ENCODE measurements at places on chromosomes 3 and 15.

GRCh38 chr3:59545374-59545773, 495.5 kb upstream of the CFAP20DC start:
- no peak for DNase-seq

DNA sequence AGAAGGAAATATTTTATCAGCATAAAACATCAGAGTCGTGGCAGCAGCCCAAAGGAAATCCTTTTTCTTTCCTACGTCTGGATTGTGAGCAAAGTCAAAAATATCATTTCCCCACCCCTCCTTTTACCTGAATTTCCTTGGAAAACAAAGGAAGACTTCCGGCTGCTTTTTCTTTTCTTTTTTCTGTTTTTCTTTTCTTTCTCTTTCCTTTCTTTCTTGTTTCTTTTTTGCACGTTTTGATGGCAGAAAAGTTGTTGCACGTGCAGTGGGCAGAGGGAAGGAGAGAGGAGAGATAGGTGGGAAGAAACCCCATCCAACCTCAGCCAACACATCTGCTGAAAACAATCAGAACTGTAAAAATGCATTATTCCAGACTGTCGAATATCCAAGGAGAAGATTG, 544 bp upstream of the MYO1E start:
- no peak for DNase-seq

DNA sequence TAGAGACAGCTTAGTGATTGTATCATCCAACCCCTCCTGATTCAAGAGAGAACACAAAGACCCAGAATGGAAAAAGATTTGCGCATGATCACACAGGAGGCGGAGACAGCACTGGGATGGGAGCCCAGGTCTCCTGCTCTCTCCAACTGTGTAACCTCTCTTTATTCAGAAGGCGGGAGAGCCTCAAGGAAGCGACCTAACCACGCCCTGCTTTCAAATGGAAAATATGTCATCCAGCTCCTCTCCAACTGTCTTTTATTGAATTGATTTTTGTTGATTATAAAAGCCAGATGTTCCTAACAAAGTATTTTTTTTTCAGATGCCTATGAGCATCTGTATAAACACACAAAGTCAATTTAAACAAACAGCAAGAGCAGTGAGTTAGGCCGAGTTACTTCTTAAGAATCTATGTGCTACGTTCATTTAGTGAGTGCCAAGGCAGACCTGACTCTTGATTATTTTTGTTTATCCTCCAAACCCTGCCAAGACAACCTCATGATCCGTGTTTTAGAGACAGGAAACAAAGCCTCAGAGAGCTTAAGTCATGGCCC, 74.5 kb downstream of the BFSP2 start:
- no peak for DNase-seq

- no peak for DNase-seq
Observed at GRCh38 chr3:193187070-193187722, 53.8 kb upstream of the PLAAT1 start.

GRCh38 chr15:58437531-58438105, 5.8 kb downstream of the LIPC start:
- no peak for DNase-seq

- no peak for DNase-seq
Observed at GRCh38 chr3:153080778-153081240, 81.2 kb upstream of the RAP2B start.

- no peak for DNase-seq
Observed at GRCh38 chr3:64455351-64455750, 230.1 kb upstream of the PRICKLE2 start.

- DNase-seq: no peak
Observed at GRCh38 chr3:163863146-163863545, 1215.2 kb downstream of the SI start.

- DNase-seq: no peak
Observed at GRCh38 chr15:70652341-70652740, 111.0 kb downstream of the UACA start.

DNA sequence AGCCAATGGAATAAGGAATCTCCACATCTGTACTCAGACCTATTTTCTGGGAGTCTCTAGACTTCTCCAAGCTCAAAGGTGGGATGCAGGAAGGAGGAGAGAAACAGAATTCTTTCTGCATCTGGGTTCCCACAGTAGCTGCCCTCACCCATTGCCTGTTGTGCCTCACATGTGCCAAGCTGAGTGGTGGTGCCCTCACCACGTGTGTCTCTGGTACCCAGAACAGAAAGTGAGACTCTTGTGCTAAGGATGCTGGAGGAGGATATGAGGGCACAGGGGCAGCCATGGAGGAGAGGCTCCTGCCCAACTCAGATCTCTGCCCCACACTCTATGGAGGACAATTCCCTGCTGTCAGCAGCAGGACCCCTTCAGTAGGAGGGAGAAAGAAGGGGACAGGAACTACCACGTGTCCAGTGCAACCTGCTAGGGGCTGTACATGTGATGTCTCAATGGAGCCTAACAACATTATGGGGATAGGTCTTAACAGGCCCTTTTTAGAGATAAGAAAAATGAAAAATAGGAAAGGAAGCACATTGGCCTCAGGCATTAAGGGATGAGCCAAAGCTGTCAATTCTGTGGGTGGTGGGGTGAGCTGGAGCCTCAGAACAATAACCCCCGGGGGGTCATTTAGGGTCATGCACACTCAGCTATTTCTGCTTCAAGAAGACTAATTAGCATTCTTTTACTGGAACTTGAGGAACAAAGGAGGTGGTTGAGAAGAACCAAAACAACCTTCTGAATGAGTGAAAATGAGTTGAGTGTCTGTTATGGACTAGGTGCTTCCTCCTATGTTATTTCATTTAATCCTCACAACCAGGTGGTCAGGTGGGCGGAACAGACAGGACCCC, 16.3 kb upstream of the NOX5 start:
- DNase-seq: no peak

DNA sequence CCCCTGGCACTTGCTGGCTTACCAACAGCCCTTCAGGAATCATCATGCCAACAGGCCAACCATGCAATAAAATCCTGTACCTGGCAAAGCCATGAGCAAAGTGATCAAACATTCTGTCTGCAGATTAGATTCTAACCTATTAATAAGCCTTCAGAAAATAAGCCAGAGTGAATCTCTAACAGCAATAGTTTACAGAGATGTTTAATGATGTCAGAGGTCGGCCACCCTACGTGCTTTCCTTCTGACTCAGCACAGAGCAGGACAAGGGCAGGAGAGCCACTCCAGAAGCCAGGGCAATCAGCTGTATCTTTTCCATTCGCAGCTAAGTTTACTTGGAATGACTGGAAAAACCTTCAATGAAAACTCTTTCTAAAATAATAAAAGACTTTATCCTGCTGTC, 13.1 kb downstream of the COL8A1 start:
- no peak for DNase-seq

DNA sequence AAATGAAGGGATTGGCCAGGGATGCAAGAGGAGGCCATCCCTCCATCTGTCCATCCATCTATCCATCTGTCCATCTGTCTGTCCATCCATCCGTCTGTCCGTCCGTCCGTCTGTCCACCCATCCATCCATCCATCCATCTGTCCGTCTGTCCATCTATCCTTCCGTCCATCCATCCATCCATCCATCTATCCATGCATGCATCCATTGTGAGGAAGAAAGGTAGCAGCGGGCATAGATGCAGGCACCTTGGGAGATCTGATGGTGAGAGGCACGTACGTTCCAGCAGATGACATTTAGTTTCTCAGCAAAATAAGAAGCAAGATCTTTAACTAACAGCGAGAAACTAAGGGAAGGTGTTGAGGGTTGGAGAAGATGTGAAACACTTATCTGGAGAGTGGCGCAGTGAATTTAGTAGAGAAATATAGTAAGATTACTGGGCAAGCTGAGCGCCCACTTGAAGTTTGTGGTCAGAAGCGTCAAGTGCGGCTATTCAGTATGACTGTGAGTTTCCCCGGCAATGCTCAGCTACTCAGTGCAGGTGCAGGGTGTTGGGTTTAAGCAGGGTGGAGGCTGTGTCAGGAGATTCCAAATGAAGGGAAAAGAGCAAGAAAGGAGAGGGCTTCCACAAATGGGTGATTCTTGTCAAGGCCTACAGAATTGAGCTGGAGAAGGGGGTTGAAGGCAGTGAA, 22.4 kb upstream of the SRP14 start:
- DNase-seq: no peak

DNA sequence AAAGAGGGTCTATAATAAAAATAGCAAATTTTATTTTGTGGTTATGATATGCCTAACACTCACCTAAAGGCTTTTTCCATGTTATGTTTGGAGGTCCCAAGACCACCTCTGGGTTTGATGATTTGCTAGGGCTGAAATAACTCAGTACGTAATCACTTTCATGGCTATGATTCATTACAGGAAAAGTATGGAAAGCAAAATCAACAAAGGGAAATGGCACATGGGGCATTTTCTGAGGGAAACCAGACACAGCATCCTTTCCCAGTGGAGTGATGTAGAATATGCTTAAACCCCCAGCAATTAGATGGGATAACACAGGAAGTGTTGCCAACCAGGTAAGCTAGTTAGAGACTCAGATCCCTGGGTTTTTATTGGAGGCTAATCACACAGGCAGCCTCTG, 701.6 kb upstream of the CBLB start:
- no peak for DNase-seq

All from central memory CD4-positive, alpha-beta T cell (primary cell).